ENCODE measurements at places on chromosomes 2 and 18. TPM values are rescaled to one million over a fixed set of nuclear protein-coding genes. Genes with fewer than 3 reads are reported as not detected.
A peak's percentile ranks its signal among the peaks of the same experiment; 100 is the strongest.

DNA sequence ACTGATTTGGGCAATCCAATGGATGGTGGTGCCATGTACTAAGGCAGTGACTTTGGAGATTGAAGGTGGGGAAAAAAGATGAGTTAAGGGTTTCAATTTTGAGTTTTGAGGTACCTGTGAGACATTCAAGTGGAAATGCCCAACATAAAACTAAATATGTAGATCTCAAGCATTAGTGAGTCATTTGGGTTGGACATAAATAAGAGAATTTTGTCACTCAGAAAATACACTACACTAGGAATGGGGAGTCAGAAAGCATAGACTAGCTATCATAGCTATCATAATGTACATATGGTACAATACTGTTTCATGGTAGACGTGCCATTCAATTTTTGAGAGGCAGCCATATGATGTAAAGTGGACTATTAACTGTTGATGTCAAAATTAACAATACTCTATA is 56.1 kb downstream of the FBXO11 start:
- DNase-seq, result no peak

- no peak for DNase-seq
Measured at GRCh38 chr2:7016148-7016547, 98.9 kb downstream of the RNF144A start.

DNA sequence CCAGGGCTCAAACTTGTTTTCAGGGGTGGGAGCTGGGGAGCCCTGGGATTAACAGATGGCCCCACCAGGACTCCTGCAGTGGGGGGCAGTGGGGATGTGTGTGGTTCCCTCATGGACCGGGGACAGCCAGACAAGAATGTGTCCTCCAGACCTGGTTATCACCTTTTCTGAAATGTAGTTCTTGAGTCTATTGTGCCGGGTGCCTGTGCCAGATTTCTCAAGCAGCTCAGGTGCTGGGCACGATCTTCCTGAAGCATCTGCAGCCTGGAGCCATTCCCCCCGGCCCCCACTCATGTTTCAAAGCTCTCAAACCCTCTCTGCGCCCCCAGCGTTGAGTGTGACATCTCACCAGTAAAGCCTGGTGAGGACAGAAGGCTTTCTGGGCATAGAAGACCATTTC is 48.4 kb upstream of the HAAO start:
- no peak for DNase-seq

- DNase-seq, result peak; percentile 63
Measured at GRCh38 chr2:160651416-160652200, 158.0 kb upstream of the RBMS1 start.

DNA sequence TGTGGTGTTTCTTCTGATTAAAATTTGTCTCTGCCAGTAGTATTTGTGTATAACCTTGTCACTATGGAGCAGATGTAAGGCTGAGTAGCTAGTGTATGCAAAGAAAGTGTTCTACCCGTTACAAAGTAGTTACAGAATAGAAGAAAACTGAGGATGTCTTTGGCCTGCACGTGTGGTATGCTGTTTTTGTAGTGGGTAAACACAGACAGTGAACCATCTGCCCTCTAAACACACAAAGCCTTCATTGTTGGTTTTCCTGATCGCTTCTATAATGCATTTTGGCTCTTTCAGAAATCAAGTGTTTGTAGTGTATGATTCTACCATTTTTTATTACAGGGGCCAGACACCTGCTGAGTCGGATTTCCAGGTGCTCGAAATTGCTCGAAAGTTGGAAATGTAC is 61.5 kb downstream of the FARP2 start:
- no peak for DNase-seq

PLEKHH2 gene
- 1.0 TPM for total RNA-seq

DNA sequence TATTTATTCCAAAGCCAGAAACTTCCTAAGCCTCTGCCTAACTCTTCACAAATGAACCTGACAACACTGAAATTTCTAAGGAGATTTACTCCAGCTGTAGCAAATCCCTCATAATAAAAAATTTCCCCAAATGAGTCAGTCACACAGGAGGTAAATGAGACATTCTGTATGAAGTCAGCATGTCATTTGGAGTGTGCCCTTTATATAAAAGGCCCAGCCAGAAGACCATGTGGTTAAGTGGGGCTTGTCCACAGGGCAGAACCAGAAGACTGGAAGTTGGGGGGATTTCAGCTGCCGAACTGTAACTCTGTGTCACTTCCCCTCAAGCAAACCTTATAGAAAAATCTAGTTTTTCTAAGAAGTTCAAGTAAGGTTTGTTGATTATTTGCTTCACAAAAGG is 30.2 kb downstream of the NRP2 start:
- no peak for DNase-seq

DNA sequence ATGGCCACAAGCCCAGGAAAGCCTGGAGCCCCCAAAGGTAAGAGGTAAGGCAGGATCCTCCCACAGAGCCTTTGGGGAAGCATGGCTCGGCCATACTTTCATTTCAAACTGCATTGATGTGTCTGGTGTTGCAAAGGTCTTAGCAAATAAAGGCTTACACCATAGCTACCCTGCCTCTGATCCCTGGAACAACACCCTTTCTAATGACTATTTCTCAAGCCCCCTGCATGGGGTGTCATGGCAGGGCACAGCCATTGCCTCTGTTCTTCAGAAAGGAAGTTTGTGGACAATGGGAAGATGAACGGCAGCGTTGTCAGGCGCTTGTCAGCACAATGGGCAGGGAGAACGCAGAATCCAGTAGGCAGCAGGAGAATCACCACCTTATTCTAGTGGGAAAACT is 435.0 kb upstream of the SMIM21 start:
- DNase-seq, result no peak

- peak; percentile 12 for DNase-seq
Measured at GRCh38 chr18:58148954-58149471, 105.0 kb downstream of the NEDD4L start.

DNA sequence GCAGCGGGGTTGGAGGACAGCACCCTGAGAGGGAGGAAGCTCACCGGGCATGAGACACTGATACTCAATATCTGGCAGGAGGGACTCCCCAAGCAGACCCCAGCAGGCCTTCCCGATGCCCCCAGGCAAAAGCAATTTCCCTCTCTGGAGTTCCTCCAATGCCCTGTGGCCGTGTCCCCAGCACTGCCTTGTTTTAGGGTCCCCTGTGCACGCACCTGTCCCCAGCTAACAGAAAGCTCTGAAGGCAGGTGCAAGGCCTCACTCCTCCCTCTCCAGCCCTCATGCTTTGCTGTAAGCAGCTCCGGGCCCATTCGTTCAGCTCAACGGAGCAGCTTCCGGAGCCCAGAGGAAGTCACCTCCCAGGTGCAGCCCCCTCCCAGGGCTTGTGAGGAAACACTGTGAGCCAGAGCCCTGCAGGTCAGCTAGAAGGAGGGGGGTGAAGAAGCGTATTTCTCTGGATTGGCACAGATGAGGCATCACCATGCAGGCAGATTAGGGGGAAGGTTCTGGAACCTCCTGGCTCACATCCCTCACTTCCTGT is 50.3 kb upstream of the ID2 start:
- no peak for DNase-seq

DNA sequence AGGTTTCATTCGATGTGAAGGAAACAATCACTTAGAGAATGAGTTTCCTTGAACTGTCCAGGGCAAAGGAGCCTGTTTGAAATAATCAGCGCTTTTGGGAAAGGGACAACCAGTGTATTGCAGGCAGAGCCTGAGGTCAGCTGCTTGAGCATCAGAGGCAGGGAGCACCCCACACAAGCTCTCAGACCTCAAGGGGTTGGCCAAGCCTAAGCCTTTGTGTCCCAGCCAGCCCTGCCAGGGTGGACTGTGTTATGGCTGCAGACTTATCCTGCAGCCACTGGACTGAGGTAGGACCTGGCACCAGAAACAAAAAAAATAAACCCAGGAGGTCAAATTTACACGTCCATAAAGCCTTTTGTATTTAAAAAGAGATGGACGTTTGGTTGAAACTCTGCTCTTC is 228.3 kb downstream of the SEPTIN10 start:
- no peak for DNase-seq

DNA sequence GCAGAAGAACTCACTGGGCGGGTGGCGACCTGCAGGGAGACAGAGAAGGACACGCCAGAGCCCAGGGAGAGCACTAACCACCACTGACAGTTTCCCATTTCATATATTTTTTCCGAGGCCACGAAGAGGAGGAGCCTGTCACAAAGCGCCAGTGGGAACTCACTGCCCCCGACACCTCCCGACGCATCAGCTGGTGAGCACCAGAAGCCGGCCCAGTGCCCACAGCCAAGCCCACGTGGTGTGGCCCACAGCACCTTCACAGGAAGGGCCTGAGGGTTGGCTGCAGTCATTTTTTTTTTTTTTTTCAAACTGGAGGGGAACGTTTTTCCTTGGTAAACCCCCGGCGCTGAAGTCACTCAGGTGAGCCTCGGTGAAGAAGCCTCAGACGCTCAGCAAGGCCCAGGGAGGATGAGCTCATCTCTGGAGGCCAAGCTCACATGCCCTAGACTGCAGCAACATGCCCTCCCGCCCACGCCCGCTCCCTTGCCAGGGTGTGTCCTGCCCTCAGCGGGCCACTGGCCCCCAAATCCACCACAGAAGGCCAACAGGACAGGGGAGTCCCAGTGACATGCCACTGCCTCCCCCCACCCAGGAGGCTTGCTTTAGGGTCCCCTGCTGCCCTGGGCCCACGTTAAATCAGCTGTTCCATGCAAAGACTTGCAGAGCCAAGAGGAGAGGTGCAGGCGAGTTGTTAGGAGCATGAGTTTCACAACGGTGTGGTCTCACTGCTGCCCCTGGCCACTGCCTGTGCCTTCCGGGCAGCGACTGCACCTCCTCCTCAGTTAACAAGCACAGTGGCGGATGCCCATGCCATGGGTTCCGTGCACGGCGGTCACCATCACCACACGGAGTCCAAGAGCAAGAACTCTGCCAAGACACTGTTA is 68.1 kb downstream of the PARD6G start:
- DNase-seq, result no peak

GRCh38 chr2:200534572-200534971 is 8.6 kb downstream of the SGO2 start:
- DNase-seq, result no peak

GRCh38 chr2:151771599-151772358 is 37.5 kb upstream of the NEB start:
- DNase-seq, result peak; percentile 26

- no peak for DNase-seq
Measured at GRCh38 chr2:216619411-216620393, 13.5 kb upstream of the IGFBP2 start.

DNA sequence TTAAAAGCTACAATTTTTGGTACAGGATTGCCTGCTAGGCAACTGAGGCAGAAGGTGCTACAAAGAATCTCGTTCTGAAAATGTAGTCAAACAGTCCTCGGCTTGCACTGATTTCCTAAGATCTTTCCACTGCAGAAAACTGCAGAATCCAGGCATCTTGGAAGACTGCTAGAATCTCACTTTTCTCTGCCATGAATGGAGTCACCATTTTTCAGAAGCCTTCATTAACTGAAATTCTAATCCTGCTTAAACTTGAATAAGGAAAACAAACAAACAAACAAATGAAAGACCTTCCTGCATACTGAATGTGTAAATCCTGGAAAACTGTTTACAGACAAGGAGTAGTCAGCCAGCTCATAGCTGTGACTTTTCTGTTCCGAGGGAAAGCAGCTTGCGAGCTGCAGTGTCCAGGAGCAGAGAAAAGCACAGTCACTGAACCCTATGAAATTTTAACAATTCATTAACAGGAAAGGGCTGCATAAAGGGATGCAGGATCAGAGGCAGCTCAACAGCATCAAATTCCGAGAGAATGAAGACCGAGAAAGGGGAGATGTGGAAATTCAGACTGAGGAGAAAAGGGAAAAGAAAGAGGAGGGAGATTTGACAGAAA is 210.5 kb upstream of the PIK3C3 start:
- DNase-seq, result no peak

GRCh38 chr18:21479721-21480120 is 120.8 kb downstream of the ESCO1 start:
- DNase-seq, result no peak

GRCh38 chr18:10312326-10313015 is 142.0 kb upstream of the APCDD1 start:
- DNase-seq, result no peak

Measured in cardiac muscle cell (in vitro differentiated cells and primary cell).